Adrenal gland (tissue), 19 donors: ENCODE measurements at places on chromosomes 3 and 15. TPM values are rescaled to one million over a fixed set of nuclear protein-coding genes. Genes with fewer than 3 reads are reported as not detected.

DNA sequence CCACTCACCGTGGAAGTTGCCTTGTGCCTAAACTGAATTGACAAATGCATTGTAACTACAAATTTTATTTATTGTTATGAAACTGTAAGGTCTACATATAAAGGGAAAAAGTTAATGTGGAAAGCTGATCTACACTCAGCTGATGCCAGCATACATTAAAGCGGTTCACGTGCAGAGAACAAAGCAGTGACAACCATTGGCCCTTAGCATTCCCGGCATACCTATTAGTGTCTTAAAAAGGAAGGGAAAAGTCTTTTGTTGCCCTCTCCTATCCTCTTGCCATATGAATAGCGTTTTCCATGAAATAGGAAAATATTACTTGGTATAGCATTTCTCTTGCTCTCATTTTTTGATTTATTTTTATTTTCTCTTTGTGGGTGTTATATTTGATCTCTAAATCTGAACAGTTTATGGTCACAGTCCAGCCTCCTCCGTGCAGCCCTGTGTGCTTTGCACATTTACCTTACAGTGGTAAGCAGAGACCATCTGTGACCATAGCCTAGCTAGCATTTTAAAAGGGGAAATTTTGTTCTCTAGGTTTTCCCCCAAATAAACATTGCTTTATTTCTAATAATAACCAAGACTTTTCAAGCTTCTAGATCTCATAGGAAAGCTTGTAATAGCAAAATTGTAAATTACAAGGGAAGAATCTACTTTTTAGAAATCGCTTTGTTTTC is 89.7 kb upstream of the CGNL1 start:
- no peaks in the 10 kb centered on the region for H3K4me1 ChIP-seq
- no peak overlapping the region for H3K4me3 ChIP-seq
- H3K36me3 ChIP-seq: no peaks in the 10 kb centered on the region
- no peak for DNase-seq
- H3K27ac ChIP-seq: no peak overlapping the region
- H3K27me3 ChIP-seq: no peaks in the 10 kb centered on the region

Gene DUOXA2
- 0.87 TPM for total RNA-seq

Gene FGD5
- total RNA-seq: 5.6 TPM

- H3K36me3 ChIP-seq: no peaks in the 10 kb centered on the region
- no peak overlapping the region for H3K4me3 ChIP-seq
- H3K27me3 ChIP-seq: no peaks in the 10 kb centered on the region
- peak; percentile 6 for DNase-seq
Observed at GRCh38 chr3:32440611-32441350, 49.1 kb downstream of the CMTM7 start.

DNA sequence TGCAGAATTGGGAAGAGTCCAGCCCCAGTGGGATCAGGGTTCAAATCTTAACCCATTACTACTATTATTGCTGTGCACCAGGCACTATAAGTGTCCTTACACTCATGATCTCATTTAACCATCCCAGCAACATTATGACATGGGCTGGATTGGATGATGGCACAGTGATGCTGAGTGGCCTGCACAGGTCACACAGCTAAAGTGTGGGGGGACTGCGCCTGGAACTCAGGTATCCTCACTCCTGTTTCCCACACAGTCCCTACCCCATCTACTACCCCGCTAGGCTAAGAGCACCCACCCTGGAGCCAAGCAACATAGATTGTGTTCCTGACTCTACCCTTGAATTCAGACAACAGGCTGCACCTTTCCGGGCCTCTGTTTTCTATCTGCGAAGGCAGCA is 16.0 kb downstream of the WNT5A start:
- peaks cover 2% of the 10 kb centered on the region for H3K27me3 ChIP-seq
- no peaks in the 10 kb centered on the region for H3K4me1 ChIP-seq
- H3K27ac ChIP-seq: no peak overlapping the region
- DNase-seq: no peak
- no peak overlapping the region for H3K4me3 ChIP-seq

Gene ANKRD63
- total RNA-seq: not detected

GRCh38 chr3:66196633-66197032 is 24.2 kb upstream of the SLC25A26 start:
- H3K4me3 ChIP-seq: no peak overlapping the region
- no peak overlapping the region for H3K27ac ChIP-seq
- no peaks in the 10 kb centered on the region for H3K4me1 ChIP-seq
- DNase-seq: no peak
- H3K36me3 ChIP-seq: no peaks in the 10 kb centered on the region

Gene IL20RB
- total RNA-seq: 0.25 TPM

DNA sequence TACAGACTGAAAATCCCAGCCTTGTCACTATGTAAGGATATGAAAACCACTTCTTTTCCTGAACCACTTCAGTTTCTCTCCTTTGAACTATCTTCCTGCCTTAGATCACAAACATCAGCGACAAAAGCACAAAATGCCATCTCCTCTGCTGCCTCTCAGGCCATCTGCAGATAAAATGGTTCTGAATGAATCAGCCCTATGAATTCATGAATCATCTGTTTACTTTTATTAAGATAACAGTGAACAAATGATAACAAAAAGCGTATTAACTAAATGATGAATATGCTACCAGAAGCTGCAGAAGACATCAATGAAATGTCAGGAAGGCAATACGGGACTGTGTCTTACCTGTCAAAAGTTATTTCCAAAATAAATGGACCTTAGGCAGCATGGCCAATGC is 928.1 kb downstream of the ROBO1 start:
- H3K27me3 ChIP-seq: no peaks in the 10 kb centered on the region
- no peak overlapping the region for H3K27ac ChIP-seq
- peaks cover 16% of the 10 kb centered on the region for H3K4me1 ChIP-seq
- no peaks in the 10 kb centered on the region for H3K36me3 ChIP-seq
- H3K4me3 ChIP-seq: no peak overlapping the region
- no peak for DNase-seq
